ENCODE measurements at places on chromosomes 16 and 17.

DNA sequence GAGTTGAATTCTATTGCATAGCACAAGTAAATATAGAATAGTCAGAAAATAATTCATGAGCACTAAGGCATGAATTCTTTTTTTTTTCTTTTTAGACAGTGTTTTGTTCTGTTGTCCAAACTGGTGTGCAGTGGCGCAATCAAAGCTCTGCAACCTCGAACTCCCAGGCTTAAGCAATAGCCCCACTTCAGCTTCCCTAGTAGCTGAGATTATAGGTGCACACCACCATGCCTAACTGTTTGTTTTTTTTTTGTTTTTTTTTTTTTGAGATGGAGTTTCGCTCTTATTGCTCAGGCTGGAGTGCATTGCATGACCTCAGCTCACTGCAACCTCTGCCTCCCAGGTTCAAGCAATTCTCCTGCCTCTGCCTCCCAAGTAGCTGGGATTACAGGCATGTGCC lies 16.6 kb downstream of the TUBD1 start:
- no peak for DNase-seq

DNA sequence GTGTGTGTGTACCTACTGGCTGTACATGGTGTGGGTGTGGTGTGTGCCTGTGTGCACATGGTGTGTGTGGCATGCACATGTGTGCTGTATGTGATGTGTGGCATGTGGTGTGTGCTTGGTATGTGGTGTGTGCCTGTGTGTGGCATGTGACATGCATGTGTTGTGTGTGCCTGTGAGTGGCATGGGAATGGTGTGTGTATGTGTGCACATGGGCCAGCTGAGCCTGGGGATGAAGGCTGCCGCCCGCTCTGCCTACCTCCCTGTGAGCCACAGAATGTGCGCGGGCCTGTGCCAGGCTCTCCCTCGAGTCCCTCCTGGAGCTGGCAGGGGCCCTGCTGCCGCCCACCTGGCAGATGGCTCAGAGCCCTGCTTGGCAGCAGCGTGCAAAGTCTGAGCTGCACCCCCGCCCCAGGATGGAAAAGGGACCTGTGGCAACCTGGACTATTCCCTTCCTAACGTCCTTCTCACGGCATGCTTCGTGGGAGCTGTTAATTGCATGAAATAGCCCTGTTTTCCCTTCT lies 9.3 kb downstream of the PRSS27 start:
- DNase-seq, result no peak

DNA sequence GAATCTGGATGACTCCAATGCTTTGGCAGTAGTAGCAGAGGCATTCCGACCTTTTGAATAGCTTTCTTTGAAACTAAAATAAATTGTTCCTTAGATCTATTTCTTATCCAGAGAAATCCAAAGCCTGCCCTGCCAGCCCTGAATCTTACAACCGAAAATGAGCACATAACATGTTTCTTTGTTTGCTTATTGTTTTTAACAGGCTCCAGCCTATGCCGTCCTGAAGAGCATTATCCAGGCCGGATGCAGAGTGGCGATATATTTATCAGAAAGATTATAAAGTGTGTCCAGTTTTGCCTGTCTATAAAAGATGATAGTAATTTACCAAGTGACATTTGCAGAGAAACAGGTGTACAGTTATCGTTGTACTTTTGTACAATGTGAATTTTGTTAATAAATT lies 10.5 kb downstream of the COQ7 start:
- no peak for DNase-seq

- DNase-seq, result no peak
Observed at GRCh38 chr16:85302848-85303353, 190.6 kb upstream of the CIBAR2 start.

GRCh38 chr17:29143894-29144293 lies 36.3 kb downstream of the MYO18A start:
- no peak for DNase-seq

DNA sequence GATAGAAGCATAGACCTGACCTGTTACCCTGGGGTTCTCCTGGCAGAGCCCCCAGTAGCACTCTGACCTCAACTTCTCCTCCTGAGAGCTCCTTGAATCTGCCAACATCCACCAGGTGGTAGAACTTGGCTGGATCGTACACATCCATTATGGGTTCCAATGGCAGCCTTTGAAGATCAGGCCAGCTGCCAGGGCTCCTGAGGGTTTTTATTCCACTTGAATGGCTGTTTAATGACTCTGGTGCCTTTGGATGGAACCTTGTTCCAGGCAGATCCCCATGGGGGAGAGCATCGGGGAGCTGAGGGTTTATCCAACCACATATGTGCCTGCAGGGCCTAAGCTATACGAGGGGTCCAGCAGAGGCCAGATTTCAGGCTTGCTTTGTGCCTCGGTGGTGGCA lies 47.1 kb upstream of the CLEC19A start:
- no peak for DNase-seq

DNA sequence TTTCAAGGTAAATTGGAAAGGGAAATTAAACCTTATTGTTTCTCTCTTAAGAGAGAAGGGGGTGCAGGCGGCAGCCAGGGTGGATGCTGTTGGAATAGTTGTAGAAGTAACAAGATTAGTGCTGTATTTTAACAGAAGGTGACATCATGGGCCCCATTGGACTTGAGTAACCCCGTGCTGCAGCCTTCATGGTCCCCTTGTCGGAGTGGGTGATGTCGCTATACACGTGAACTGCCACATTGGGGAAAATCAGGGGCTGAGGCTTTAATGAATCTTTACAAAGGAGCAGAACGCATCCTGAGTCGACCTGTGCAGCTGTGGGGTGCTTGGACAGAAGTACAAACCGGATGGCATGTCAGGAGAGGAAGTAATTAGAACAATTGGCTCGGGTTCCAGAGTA lies 3.2 kb downstream of the SNX11 start:
- DNase-seq, result no peak

- no peak for DNase-seq
Observed at GRCh38 chr17:55291114-55291507, 26.4 kb downstream of the HLF start.

DNA sequence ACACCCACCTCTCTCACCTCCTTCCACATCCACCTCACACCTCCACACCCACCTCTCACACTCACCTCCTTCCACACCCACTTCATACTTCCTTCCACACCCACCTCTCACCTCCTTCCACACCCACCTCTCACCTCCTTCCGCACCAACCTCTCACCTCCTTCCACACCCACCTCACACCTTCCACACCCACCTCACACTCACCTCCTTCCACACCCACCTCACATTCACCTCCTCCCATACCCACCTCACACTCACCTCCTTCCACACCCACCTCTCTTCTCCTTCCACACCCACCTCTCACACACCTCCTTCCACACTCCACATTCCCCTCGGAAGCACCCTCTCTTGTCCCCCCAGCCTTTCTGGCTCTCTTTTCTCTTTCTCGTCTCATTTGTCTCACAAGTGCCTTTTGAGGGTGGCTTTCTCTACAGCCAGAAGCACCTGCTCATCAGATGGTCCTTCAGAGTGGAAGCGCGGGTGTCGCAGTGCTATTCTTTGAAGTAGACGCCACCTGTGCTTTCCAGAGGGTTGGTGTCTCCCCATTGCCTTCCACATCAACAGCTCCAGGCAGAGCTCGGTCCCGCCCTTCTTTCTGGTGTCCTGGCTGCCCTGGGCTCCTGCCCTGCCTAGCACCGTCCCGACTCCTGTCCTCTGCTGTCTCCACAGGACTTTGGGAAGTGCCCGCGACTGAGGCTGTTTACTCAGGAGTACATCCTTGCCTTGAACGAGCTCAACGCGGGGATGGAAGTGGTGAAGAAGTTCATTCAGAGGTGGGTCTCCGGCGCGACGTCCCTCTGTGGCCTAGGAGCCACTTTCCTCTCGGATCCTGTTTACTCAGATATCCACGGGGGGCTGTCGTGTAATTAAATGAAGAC lies 109.4 kb upstream of the PLCG2 start:
- DNase-seq, result no peak

GRCh38 chr17:15085890-15086677 lies 179.0 kb downstream of the PMP22 start:
- no peak for DNase-seq

- DNase-seq, result no peak
Observed at GRCh38 chr16:55250701-55251100, 73.3 kb upstream of the IRX6 start.

DNA sequence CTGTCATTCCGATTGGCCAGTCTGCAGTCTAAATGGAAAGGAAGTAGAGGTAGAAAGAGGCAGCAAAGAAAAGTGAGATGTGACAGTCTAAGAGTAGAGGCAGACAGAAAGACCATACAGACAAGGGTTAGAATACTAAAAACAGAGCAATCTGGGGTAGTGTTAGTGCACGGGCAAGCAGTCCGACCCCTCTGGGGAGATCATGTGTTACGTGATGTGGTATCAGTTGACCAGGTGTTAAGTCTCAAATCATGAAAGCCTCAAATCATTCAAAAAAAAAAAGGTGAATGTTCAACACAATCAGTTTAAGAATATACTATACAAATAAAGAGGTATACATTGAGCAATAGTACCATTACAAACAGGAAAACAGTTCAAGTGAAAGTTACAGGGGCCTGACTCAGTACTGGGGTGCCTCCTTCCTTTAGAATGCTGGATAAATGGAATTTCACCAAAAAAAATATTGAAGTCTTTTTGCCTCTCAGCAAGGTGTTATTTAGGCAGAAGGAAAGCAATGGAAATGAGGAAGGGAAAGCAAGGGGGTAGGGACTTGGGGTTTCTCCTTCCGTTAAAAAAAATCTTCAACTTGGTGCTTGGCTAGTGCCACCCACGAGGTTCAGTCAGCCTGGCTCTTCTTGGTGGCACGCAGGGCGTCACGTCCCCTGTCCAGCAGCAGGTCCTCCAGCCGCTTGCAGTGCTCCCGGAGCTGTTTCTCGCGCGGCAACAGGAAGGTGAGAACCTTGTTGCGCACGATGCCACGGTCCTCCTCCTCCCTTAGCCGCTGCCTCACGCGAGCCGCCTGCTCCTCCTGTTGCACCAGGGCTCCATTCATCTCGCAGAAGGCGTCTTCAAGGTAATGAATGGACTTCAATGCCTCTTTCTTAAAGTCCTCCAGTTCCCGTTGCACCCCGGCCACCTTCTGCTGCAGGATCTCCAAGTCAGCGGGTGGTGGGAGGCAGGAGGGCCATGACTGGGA lies 616 bp downstream of the CCDC182 start:
- no peak for DNase-seq

- no peak for DNase-seq
Observed at GRCh38 chr17:17144061-17144460, 62.1 kb downstream of the PLD6 start.

DNA sequence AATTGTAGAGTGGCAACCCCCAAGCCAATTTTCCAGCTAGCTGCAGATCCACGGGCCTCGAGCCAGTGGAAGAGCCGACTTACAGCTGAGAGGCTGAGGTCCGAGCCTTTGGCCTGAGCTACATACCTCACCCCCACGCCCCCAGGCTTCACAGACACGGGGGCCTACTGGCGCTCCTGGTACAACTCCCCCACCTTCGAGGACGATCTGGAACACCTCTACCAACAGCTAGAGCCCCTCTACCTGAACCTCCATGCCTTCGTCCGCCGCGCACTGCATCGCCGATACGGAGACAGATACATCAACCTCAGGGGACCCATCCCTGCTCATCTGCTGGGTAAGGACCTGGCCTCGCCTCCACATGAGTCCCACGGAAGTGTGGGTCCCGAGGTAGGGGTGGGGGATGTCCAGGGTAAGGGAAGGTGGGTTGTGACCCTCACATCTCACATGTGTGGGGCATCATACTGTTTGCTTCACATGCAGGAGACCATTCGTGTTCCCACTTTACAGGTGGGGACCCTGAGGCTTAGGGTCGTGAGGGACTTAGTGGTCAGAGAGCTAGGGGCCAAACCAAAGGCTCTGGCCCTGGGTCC lies 3.4 kb downstream of the ACE start:
- no peak for DNase-seq

- DNase-seq, result no peak
Observed at GRCh38 chr16:13492046-13492445, 427.9 kb upstream of the ERCC4 start.

DNA sequence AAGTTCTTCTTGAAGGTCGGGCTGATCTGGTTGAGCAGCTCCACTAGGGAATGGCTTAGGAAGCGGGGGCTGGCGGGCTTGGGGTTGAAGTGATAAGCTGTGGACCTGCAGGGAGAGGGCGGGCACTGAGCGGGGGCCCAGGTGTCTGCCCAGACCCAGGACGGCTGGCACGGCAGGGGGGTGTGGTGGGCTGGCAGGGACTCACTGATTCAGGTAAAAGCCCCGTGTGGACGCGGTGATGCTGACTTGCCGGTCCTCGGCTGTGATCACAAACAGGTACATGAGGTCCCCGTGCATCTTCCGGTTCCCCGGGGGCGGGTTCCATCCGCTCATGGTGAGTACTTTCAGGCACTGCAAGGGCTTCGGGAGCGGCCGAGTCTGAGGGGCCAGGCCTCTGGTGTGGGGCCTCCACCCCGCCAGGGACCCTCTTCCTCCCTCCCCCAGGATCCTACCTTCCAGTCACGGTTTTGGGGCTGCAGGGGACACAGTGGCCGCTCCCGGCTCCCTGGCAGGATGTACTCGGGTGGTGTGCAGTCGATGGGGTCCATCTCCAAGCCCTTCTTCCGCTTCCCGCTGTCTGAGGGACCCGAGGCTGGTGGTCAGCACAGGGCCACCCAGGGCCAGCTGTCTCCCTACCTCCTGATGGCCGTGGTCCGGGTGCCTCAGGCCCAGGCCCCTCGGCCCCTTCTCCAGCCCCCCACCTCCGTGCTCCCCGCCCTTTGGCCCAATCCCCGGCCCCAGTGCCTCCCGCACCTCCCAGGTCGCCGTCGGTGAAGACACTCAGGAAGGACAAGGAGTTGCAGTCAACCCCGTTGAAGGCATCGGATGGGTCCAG lies 10.2 kb downstream of the CLUH start:
- no peak for DNase-seq

- DNase-seq, result no peak
Observed at GRCh38 chr16:80594756-80595155, 54.0 kb downstream of the DYNLRB2 start.

GRCh38 chr16:88478889-88479792 lies 26.1 kb downstream of the ZFPM1 start:
- DNase-seq, result no peak

DNA sequence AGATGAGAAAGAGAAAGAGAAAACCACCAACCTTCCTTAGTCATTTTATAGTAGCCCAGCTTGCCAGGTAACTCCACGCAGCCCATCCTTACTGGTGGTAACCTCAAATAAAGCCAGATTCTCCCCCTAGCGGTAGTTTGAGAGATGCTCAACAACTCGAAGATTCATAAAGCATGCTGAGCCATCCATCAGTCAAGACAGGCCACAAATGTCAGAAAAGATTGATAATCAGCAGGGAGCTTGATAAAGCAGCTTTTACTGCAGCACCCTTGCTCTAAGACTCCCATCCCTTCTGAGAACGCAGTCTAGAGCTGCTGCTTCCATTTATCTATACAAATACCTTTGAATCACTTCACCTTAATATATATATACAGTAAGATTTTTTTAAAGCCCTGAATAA lies 451.5 kb upstream of the HSBP1 start:
- DNase-seq, result no peak

- no peak for DNase-seq
Observed at GRCh38 chr17:48192321-48192731, 84.8 kb downstream of the SNX11 start.

DNA sequence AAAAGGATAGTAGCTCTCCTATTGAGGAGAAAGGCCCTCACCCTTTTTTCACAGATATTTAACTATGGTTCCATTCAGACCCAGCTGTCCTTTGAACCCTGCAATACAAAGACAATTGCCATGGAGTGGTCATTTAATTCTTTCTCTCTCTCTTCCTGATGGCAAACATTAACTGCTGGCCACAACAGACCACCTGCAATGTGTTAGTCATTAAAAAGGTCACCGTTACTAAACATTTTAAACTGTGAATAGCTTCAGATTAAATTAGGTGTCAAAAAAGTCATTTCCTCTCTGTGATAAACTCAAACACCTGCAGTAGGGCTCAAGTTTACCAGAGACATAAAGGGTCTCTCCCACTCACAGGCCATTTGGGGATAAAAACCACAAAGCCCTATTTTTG lies 697.2 kb downstream of the TOX3 start:
- DNase-seq, result no peak
